Body of pancreas (tissue), 4 donors: ENCODE measurements at places on chromosomes 5 and 9.
A peak's percentile ranks its signal among the peaks of the same experiment; 100 is the strongest.

GRCh38 chr9:124590889-124591641 lies 83.9 kb upstream of the NR5A1 start:
- DNase-seq = no peak

DNA sequence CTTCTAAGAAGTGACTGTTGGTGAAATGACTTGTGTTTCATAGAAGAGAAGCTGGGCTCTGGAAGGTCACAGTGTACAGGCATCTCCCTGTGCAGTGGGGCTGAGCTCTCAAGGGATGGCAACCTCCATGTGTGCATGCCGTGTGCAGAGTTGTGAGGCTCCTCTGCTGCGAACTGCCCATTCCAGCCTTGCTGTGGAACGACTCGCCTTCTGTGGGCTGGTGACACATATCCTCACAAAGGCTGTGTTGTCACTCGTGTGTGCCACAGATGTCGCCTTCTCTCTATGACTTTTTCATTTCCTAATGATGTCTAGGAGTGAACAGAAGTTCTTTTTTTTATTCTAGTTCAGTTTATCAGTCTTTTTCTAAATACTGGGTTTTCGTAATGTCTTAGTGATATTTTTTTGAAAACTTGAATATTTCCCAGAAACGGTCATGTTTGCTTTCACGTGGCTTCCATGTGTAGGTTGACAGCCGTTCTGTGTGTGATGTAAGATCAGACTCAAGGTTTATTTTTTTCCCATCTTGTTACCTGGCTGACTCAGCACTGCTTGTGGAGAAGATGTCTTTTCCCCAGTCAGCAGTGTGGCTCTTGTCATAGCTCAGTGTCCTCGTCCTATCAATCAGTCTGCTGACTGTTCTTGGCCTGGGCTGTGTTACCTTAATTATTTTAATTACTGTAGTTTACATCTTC lies 57.3 kb upstream of the CACNA1B start:
- DNase-seq = no peak

DNA sequence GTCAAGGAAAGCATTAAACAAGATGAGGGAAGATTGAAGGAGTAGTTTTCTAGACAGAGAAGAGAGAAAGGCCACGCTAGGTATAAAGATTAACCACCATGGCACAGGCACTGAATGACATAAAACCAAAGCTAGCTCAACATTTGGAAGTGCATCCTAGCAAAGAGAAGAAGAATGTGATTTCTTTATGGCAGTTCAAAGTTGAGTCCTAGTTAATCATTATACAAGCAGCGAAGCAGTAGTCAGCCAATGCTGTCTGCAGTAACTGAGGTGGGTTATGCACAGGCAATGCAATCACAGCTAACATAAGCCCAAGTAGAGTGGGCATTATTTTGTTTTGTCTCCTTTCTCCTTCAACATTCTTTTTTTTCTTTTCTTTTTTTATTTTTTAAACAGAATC lies 24.0 kb upstream of the ANKRD31 start:
- DNase-seq = no peak

- DNase-seq = peak; percentile 12
Observed at GRCh38 chr9:33379666-33380389, 22.5 kb downstream of the AQP7 start.

DNA sequence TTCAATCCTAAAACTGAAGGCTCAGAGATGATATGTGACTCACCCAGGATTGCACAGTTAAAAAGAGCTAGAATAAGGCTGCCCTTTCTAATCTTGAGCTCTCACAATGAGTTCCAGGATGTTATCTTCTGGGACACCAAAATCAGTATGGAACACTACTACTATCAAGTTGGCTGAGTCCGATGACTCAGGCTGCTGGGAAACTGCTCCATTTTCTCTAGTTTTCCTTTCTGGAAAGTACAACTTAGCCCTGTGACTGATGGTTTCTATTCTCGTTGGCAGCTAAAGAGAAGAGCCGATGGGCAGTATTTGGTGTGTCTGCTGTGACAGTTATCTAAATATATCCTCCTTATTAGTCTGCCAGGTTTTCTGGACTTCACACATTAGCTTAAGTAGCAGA lies 37.9 kb upstream of the DPYSL3 start:
- DNase-seq = no peak

GRCh38 chr5:35331956-35332950 lies 102.0 kb upstream of the PRLR start:
- DNase-seq = no peak

DNA sequence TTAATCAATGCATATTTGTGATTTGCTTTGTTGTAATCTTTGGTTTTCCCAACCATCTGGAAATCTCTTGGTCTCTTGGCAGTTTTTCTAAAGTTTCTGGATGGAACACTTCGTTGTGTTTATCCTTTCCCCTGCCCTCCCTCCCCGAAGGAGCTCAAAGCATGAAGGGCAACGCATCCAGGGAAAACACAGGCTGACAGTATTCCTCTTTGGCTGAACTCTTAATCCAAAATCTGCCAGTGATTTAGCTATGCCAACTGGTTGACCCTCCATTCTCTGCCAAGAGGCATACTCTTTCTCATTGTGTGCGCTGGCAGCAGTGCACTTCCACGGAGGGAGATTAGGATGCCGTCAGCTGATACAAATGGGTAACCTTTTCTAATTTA lies 20.5 kb downstream of the ZBTB34 start:
- DNase-seq = no peak

GRCh38 chr5:147534172-147534951 lies 24.5 kb upstream of the DPYSL3 start:
- DNase-seq = no peak

GRCh38 chr9:111148052-111149017 lies 110.1 kb upstream of the LPAR1 start:
- no peak for DNase-seq

GRCh38 chr5:43078956-43079355 lies 38.8 kb upstream of the ANXA2R start:
- DNase-seq = no peak

DNA sequence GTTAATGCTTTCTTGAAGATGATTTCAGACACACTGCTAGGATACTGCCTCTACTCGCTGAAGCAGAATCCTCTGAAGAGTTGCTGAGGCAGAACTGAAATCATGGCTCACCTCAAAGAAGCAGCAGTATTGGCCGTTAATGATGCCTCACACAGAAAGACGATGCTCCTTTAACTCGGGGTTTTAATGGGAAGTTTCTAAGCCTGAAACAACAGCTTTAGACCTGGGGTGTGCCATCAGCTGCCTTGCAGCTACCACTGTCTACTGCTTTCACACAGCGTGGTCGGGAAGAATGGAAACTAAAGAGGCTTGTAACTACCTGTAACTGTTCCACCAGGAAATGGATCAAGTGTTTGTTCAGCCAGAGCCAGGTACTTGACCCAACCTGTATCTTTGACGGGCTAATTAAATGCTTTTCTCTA lies at the start of gene CTXN3:
TSS of gene CTXN3 (plus strand) at position 65 of the 422 bp plus-strand sequence. CDS start 8,440 bp downstream, outside the sequence.
- DNase-seq = no peak

GRCh38 chr5:43268188-43268820 lies 44.9 kb downstream of the HMGCS1 start:
- DNase-seq = no peak

GRCh38 chr5:102922799-102923477 lies 167.8 kb downstream of the PAM start:
- DNase-seq = no peak

GRCh38 chr9:86202338-86202882 lies 57.0 kb downstream of the C9orf153 start:
- peak; percentile 30 for DNase-seq

- no peak for DNase-seq
Observed at GRCh38 chr5:23419115-23419514, 88.3 kb upstream of the PRDM9 start.

DNA sequence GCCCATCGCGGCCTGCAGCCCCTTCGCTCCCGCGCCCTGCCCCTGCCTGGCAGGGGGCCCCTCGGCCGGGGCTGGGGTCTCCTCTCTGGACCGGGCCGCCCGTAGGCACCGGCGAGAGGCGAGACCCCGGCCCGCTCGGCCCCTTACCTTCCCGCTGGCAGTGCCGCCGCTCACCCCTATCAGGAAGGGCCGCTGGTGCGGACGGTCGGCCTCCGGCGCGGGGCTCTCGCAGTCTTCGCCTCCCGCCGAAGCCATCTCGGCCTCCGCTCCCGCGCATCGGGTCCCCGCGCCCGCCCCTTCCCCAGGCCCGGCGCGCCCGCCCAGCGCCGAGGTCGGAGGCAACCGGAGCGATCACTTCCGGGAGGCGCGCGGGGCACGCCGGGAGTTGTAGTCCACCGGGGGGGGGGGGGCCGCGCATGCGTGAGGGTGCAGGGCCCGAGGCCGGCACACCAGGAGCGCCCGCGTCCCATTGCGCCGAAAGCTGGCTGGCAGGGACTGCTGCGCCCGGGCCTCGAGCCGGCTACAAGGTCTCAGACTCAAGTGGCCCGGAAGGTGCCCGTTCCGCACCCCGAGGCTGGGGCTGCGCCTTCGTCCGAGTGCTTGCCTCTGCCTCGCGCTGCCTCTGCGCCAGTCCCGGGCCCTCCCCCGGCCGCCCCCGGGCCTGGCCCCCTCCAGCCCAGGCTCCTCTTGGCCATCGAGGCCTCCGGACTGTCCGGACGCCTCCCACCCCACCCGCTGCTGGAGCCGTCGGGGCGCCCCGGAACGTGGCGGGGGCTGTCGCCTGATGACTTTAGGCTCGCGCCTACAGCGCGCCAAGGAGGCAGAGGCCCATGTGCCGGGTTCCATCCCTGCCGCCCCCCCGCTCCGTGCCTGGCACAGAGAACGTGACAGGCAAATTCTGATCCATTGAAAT lies at the start of gene UCK1:
TSS of gene UCK1 (minus strand) at position 344 of the 913 bp plus-strand sequence. CDS start at position 255, 89 bp downstream.
- peak; percentile 83 for DNase-seq

GRCh38 chr5:153968761-153969562 lies 69.7 kb downstream of the FAM114A2 start:
- no peak for DNase-seq

DNA sequence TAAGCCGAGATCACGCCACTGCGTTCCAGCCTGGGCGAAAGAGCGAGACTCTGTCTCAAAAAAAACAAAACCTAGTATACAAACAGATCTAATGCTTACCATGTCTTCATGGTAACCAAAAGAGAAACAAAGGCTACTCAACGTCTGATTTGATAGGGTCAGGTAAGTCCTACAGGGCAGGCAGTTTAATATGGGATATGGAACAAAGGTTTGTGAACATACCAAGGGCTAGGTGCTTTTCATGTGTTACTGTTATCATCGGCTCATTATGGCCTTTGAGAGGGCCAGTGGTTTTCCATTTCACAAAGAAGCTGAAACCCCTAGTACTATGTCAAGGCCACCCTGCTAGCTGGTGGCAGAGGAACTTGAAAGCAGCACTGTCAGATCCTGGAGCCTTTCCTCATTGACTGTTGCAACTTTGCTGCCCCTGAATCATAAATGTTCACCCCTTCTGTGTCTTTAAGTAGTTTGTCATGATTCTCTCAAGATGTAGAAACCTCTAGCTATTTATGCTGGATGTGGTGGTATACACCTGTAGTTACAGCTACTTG lies 5.1 kb downstream of the IQGAP2 start:
- no peak for DNase-seq

DNA sequence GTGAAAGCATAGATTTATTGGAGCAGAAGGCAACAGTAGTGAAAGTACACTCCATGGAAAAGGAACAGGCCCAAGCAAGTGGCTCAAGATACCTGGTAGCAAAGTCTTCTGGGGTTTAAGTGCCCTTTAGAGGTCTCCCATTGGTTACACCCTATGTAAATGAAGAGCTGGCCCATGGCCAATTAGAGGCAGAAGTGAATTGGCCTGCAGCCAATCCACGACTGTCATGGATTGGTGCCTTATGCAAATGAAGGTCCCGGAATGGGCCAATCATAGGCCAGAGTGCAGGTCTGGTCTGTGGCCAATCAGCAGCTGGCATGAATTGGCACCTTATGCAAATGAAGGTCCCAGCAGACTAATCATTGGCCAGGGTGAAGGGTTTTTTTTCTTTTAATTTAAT lies 64.2 kb upstream of the PCSK5 start:
- no peak for DNase-seq

GRCh38 chr5:76393035-76393680 lies 9.9 kb upstream of the IQGAP2 start:
- DNase-seq = no peak

GRCh38 chr5:135379046-135379654 lies 19.9 kb downstream of the MACROH2A1 start:
- no peak for DNase-seq

DNA sequence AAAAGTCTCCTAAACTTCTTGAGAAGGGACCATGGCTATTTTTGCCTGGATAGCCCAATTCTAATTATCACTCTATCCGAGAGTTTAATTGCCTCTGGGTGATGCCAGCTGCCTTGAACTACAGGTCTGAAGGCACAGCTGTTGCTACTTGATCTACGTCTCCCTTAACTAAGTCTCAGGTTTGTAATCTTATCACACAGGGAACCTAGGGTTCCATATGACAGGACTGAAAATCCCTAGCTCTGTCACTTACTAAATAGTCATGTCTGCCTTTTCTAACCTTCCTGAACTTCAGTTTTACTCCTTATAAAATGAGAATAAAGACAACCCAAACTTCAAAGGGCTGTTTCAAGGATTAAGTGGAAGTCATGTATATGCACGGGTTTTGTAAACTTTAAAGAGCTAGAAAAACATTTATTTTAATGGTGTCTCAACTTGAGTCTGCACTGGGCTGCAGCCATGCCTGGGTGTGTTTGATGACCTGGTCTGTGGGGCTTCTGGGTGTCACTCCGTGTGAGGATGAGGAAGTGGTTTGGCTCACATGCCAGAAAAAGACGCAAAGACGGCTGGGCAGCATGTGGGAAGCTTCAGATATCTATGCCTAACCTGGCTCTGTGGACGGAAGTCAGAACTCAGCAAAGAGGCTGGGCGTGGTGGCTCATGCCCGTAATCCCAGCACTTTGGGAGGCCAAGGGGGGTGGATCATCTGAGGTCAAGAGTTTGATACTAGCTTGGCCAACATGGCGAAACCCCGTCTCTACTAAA lies 129.3 kb upstream of the SLC44A1 start:
- no peak for DNase-seq

- DNase-seq = no peak
Observed at GRCh38 chr9:32596096-32596865, 23.3 kb upstream of the NDUFB6 start.

DNA sequence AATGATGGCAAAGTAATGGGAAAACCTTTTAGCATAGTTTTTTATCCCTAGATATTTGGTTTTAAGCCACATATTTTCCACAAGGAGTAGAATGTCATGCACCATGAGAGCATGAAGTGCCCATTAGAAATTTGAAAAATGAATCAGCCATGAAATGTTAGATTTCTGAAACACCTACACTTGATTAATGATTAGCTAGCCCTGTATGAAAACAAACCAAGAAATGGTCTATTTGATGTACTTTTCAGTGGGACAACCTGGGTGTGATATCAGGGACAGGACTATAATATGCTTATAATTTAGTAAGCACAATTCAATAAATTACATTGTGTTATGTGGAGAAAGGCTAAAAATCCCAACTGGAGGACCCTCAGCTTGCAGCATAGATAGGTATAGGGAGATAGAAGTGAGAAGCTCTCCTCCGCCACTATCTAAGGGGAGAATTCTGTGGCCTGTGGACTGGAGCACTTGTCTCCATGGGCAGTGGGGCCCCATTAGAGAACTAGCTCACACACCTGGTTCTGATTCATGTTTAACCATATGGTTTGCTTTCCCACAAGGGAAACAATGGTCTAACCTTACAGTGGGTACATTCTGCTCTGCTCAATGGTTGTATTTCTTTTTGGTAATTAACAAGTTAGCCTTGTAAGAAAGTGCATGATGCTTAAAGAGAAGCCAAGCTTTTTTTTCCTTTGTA lies 35.2 kb downstream of the NUP214 start:
- no peak for DNase-seq

GRCh38 chr9:7912037-7912535 lies 112.5 kb upstream of the DMAC1 start:
- no peak for DNase-seq
